ENCODE measurements at places on chromosomes 16 and 17. TPM values are rescaled to one million over a fixed set of nuclear protein-coding genes. Genes with fewer than 3 reads are reported as not detected.

Gene WFIKKN2
- not detected for total RNA-seq

Gene ADORA2B
- total RNA-seq: 37.1 TPM

Gene SLX4
- 3.5 TPM for total RNA-seq

Gene MYL4
- not detected for total RNA-seq

Gene KRT16
- total RNA-seq: 1.0 TPM

Gene LYZL6
- total RNA-seq: not detected

Gene TUBG2
- 5.8 TPM for total RNA-seq

Gene KRT32
- 0.06 TPM for total RNA-seq

Gene ZNF287
- 6.6 TPM for total RNA-seq

Measured in Daoy (cell line).